Cardiac fibroblast (primary cell): ENCODE measurements at places on chromosomes 6 and 20.

DNA sequence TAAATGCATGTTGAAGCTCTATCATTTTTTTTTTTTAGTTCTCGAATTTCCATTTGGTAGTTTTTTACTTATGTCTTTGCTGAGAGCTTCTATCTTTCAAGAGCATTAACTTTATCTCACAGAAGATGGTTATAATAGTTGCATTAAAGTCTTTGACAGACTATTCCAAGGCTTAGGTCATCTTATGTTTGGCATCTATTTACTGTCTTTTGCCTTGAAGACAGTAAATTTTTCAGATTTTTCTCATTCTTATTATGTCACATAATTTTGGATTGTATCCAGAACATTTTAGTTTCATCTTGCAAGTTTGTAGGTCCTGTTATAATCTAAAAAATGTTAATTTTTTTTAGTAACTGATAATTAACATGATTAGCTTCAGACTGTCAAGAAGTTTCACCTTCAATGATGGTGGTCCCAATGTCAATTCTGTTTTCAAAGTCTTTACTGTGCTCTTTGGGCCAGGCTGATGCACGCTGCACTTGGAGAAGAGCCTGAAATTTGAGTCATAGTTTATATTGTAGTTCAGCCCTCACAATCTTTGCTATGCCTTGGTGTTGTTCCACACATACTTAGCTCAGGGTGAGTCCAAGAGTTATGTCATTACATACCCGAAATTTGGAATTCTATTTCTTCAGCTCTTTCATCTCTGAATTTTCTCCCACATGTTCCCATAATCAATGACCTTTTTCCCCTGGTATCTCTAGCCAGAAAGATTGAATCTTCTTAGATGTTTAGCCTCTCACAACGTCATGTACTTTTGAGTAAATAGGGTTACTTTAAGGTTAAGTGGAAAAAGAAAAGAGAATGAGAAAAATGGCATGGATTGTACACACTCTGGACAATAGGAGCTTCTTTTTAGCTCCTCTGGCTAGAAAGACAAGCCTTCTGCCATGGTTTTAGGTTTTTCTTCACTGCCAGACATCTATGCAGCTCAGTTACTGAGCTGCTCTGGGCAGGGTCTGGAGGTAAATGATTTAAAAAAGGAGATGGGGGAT lies 110.3 kb upstream of the BTBD3 start:
- peak; percentile 82 for DNase-seq

DNA sequence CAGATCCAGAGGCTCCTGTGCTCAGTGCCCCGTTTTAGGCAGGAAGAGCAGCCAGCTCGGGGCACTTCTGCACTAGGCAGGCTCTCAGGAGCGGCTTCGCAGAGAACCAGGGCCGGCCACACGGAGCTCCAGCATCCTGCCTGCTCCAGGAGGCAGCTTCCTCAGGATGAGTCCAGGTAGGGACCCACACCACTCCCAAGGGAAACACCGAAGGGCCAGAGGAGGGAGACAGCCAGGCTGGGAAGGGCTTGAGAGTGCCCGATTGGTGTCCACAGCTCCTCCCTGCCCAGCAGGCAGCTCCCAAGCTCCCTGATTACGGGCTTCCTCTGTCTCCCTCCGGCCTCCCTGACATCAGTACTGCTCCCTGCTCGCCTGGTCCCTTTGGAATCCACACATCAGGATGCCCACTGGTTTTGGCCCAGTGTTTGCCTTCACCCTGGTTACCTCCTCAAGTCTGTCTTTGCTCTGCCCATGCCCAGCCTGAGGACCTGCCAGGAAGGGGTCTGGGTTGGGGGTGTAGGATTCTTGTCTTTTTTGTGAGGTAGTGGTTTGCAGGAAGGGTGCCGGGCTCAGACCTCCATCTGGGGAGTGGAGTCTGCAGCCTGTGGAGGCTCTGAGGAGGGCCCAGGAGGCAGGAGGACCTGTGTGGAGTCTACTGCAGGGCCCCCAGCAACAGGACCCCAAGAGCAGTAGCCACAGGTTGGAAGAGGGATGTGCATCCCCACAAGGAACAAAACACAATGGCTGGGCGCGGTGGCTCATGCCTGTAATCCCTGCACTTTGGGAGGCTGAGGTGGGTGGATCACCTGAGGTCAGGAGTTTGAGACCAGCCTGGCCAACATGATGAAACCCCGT lies 11.2 kb upstream of the PYGB start:
- DNase-seq, result no peak

GRCh38 chr20:34522969-34523871 lies 7.0 kb downstream of the DYNLRB1 start:
- DNase-seq, result peak; percentile 61

DNA sequence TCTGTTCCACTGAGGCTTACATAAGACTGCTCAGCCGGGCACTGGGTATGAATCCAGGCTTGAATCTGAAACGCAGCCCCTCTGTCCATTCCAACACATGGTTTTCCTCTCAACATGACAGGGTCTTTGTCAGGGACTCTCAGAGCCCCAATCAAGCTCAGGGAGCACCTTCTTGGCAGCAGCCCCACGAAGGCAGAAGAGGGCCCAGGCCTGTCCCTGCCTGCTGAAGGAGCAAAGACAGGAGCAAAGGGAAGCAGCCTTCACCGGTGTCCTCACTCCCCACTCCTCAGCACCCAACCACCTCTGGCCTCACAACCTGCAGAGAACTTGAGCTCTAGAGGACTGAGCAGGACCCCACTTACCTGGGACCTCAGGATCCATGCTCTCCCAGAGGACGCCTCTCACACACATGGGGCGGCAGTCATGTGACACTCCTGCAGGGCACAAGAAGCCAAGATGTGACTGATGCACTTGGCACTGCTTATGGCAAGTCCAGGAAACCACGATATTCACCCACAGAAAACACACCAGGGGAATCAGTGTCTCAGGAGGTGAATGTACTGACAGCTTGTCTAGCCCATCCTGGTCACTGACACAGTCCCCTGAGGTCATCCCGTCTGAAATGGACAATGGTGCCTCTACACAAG lies 4.3 kb downstream of the SNHG17 start:
- no peak for DNase-seq

DNA sequence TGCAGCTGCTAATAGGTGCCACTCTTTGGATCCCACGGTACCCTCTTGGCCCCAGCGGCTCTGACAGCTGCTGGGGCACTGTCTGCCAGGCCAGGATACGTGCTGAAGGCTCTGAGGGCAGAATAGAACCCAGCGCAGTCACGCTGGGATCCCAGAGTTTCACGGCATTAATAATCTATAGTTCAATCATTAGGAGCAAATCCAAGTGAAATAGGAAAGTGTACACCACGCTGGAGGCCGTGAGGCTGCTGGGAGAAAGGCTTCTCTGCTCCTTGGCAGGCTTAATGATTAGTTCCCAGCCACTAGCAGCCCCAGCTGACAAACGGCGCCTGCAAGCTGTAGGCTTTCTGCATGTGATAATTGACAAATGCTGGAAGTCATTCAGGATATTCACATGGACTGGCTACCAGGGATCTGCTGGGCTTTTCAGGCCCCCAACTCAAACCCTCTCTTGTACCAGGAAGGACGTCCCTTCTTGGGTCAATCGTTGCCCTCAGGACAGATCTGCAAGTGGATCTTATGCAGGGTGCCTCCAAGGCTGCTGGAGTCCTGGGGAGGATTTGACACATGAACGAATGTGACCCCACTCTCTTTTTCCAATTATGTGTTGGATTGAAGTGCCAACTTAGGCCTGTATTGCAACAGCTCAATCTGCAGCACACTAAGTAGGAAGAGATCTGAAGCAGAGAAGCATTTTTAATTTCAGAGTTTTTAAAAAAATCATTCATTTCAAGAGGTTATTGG lies 50.1 kb upstream of the INSM1 start:
- no peak for DNase-seq

GRCh38 chr6:132369526-132369925 lies 31.7 kb downstream of the MOXD1 start:
- peak; percentile 92 for DNase-seq

DNA sequence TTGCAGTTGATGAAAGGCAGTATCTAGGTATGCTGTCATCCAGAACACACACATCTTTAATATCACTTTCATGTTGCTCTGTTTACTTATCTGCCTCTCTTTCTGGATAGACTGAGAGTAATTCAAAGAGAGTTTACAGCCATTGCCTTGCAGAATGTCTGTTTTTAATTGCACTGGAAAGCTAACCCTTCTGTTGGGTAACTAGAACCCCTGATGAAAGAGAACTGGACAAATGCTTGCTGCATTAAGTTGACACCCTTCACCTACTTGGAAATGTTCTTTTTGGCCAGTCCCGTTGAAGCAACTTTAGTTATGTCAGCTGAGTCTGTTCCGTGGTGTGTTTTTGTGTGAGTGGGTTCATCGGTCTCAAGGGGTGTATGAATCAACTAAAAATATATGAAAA lies 383.8 kb upstream of the CITED2 start:
- peak; percentile 83 for DNase-seq

- no peak for DNase-seq
These were observed 555.2 kb upstream of the BTBD3 start for GRCh38 chr20:11362450-11362849.

DNA sequence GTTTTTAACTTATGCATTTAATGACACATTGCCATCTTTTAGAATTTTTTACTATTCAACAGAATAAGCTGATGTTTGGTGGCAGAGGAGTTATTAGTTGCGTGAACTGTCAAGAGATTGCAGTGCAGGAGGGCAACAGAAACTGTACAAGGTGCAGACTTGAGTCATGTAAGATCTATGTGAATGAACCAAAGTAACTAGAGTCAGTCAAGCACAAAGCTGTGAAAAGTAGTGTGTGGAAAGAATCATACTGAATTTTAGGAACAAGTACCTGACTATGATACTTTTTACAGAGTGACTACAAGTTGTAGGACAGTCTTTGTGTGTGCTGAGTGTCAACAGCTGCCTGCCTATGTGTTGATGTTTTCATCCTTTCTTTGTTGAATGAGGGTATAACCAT lies 2.7 kb upstream of the C6orf163 start:
- DNase-seq, result no peak

DNA sequence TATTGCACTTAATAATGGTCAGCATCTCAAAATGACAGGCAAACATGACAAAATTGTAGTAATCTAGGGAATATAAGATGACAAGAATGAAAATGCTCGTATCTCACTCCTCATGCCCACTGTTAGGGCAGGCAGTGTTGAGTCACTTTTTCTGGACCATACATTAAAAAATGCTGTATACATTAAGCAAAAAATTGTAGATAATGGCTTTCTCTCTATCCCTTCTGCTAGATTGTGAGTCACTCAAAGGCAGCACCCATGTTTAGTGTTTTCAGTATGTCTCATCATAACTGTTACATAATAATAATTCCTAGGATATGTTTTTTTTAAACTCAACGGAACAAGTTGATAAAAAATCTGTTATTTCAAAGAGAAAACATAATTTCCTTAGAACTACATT lies 199.3 kb downstream of the TENT5A start:
- DNase-seq, result peak; percentile 69

DNA sequence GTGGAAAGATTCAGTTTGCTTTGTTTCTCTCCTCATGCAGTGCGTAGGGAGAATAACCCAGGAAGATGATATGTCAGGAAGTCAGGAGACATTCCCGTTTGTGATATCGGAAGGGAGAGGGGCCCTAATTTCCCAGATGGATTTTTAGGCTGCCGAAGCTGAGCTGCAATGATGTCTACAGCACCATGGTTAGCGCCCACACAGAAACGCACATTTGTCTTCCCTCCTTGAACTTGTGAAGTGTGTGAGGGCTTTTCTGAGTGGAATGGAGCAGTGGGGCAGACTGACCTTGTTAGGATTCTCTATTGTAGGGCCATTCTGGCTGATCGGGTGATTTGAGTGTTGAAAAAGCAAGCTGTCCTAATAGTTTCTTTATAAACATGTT lies 191.3 kb upstream of the ARG1 start:
- peak; percentile 10 for DNase-seq

DNA sequence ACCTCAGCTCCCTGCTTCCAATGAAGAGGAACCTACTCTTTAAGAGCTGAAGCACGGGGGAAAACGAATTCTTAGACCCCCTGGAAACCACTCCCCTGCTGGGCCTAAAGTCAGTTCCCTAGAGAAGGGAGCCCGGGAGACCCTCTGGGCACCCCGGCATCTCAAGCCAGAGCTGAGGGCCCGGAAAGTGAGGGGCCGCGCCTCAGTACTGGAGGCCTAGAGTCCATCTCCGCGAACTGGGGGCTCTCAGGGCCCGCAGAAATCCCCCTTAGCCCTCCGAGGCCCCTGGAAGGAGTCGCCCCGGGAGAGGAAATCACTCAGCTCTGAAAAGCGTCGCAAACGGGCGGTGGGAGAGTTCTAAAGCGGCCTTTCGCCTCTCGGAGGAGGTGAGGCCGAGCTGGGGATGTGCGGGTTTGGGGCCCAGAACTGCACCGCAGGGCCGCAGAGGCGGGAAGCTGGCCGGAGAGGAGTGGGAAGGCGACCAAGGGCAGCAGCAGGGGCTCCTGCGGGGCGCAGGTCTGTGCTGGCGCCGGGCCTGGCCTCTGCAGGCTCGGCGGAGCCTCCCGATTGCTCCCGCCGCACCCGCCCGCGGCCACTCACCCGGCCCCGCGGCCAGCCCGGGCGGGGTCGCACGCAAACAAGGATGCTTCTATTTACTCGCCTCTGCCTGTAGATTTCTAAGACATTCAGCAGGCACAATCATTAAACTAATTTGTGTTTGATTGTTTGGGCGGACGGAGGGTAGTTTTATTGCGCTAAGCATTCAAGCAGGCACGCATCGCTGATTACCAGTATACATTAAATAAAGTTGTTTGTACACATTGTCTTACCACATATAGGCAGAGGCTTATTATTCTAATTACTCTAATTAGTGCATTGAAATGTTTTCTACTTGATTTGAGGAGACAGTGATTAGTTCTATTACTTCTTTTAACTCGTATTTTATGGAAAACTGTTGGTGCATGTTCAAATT lies 9.2 kb downstream of the POU3F2 start:
- no peak for DNase-seq
